ENCODE measurements at places on chromosomes 12 and 14.

DNA sequence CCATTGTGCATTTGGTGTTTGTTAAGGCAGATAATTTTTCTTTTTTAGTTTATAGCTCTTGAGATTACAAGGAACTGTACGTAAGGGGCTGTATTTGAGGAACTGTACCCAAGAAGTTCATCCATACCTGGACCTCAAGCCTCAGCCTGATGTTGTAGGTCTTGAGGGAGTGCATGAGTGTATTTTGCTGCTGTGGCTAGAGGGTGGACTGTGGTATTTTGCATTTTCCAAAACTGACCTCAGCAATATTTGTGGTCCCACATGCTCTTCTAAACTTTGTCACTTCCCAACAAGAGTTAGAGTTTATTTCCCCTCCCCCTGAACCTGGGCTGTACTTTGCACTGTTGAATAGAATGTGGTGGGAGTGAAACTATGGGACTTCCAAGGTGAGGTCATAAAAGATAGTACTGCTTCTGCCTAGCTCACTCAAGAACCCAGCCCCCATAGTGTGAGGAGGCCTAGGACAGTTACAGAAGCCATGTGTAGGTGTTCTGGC, 42.2 kb upstream of the FBXO33 start:
- DNase-seq = no peak

DNA sequence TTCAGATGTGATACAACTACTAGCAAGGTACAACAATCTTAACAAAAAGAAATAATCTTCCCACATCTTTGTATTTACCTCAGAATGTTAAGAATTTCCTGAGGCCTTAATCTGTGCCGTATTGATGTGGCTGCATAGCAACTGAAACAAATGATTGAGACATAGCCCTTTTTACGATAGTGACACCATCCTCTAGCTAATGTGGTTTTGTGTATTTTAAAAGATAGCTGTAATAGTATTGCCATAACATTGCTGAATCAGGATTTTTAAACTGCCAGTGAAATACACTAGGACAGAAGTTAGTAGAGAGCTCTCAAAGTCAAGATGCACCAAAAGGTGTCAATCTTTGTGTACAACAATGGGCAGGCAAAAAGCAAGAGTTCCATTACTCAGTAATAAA, 11.9 kb downstream of the NPAS3 start:
- no peak for DNase-seq

GRCh38 chr14:105863296-105864108, 337.1 kb downstream of the TMEM121 start:
- no peak for DNase-seq

GRCh38 chr14:52073251-52073650, 4.4 kb upstream of the NID2 start:
- no peak for DNase-seq

- DNase-seq = no peak
Measured at GRCh38 chr12:127726671-127727315, 540.2 kb upstream of the TMEM132C start.

GRCh38 chr12:83796531-83796930, 1109.8 kb downstream of the TMTC2 start:
- no peak for DNase-seq

DNA sequence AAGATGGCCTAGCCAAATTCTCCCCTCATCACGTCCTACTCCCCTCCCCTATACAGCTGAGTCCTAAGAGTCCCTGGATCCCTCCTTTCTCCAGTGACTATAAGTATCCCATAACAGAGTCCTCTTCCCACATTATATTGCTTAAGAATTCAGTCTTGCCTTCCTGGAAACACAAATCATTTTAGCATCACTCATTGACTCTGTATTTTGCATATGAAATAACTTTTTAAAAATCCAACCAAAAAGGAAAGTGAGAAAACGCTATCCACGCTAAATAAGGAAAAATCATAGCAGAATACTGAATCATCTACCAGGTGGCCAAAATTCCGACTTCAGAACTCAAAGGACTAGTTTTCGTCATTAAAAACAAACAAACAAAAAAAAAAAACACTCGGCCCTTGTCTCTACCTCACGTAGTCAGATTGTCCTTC, 130.2 kb downstream of the GCH1 start:
- no peak for DNase-seq

DNA sequence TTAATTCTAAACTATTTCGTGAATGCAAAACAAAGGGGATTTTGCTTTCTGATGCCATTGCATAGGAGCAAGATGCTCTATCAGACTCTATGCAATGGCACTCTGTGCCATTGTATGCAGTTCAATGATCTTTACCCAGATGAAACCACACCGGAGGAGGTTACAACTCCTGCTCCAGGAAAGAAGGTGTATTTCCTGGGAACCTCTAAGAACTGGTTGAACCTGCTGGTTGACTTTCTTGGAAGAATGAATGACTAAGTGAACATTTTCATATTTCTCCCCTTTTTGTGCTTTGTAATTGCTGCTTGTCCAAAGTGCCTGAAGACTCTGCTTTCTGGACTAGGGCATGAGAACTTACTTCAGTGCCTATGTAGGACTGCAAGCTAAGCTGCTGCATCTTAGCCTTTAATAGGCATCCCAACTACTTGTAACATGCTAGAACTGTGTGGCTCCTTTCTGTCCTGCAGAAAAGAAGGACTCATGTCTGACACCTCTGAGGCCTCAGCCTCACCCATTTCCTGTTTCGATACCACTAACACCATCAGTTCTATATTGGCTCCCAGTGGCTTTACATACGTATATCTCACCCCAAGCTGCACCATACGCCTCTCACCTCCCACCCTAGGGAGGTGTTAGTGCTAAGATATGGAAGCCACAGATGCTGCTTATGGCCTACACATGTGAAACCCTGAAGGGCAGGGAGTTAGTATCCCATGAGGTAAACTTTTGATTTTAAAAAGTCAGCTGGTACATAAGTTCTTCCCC, 193.5 kb upstream of the CNOT2 start:
- peak; percentile 41 for DNase-seq

DNA sequence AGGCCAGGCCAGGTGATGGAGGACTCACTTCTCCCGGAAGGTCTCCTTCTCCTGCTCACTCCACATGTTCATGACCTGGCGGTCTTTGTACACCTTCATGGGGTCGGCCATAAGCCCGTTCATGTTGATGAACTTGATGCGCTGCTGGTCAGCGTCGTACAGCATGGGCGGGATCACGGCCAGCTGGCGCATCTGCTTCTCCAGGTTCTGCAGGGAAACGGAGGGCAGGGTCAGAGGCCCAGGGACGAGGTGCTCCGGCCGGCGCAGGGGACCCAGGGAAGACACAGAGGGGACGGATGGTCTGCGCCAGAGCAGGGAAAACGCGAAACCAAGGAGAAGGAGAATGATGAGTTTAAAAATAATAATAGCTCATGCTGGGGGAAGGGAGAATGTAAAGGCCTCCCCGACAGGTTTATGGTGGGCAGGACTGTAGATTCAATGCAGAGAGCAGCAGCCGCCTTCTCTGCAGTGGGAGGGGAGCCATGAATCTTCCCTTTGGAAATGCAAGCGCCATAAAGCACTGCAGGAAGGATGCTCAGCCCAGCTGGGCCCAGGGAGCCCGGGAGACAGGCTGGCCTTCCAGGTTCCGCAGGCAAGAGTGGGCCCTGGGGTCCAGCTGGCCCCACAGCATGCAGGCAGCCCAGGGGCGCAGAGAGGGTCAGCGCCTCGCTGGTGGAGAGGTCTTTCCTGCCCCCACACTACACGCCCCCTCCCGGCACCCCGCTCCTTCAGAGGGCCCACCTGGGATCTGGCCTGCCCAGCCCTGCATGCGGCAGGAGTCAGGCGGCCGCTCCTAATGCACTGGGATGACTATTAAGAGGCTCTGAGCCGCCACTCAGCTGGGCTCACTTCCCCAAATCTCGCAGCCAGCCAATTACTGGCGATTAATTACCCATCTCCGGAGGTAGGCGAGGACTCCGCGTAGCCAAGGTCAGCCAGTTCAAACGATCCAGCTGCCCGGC, 132.0 kb downstream of the RFLNA start:
- DNase-seq = no peak

GRCh38 chr14:52119030-52119429, 50.2 kb upstream of the NID2 start:
- DNase-seq = no peak

GRCh38 chr12:53714004-53714403, 13.2 kb downstream of the CALCOCO1 start:
- DNase-seq = no peak

- DNase-seq = no peak
Measured at GRCh38 chr14:100010679-100011078, 54.5 kb upstream of the EVL start.

DNA sequence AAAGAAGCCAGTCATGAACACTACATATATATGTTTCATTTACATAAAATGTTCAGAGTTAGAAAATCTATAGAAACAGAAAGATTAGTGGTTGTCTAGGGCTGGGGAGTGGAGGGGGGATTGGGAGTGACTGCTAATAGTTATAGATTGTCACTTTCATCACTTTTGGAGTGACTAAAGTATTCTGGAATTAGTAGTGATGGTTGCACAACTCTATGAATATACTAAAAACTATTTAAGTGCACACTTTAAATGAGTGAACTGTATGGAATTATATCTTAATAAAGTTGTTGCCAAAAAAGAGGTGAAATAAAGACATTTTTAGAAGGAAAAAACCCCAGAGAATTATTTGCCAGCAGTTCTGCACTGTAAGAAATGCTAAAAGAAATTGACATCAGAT, 9.5 kb downstream of the CATSPERB start:
- DNase-seq = no peak

GRCh38 chr12:2686280-2686646, 108.5 kb upstream of the FKBP4 start:
- DNase-seq = no peak

DNA sequence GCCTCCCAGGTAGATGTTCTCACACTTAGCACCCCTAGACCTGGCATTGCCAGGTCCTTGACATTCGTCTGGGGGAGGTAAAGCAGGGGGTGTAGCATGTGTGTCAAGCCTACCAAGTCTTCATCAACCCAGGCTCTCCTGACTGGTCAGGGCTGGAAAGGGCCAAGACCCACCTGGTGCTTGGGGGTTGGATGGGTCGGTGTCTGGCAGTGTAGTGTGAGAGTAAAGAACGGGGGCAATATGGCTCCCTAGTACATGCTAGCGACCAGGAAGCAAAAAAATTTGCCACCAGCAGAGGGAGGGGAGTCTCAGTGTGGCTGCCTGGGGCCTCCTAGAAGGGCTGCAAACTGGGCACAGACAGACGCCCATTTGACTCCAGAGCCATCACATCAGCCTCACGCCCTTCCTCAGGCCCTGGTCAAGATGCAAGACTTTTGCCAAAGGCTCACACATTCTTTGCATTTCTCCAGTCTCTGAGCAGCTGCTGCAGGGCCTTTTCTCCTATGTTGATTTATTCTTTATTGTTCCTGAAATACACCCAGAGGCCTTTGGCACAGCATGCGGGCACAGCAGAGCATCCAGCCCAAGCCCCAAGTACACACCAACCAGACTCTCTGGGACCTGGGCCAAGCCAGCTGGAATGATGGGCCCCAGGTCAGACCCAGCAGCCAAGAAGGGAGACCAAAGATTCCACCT, 38.3 kb upstream of the PNMA1 start:
- no peak for DNase-seq

DNA sequence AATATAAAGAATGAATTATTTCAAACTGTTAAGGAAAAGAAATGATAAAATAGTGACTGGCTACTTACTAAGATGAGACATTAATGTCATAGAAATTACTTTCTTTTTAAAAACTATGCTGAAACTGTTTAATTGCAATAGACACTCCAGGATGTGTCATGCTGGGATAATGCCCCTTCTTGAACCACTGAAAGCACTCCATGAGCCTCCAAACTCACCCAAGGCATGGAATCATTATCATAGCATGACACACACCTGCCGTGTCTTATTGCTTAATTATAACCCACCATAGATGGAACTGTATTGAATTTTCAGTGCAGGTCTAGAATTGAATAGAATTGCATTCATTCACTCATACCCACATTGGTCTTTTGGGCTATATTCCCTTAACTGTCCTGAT, 4.3 kb downstream of the MBIP start:
- no peak for DNase-seq

DNA sequence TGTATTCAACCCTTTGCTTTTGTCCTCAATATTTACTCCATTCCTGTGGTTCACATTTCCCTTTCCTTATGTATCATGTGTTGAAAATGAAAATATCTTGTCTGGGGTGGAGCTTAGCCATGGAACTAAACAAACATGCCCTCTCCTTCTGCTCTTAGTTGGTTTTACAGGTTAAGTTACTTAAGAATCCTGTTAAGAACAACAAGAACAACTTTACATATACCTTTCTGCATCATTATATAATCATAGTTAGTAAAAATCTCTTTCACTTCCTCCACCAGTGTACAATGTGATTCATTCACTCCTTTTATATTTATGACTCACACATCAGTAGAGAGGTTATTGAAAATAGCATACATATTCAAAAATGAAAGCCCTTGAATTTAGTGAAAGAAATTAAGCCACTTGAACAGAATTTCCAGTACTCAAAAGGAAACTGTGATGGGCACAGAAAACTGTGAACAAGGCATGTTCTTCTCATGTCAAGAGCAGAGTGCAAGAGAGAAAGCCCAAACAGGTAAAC, 307.7 kb downstream of the CCDC91 start:
- DNase-seq = peak; percentile 66

- DNase-seq = no peak
Measured at GRCh38 chr12:13008741-13009380, 8.8 kb upstream of the HEBP1 start.

- DNase-seq = peak; percentile 16
Measured at GRCh38 chr12:119229837-119230236, 51.1 kb downstream of the HSPB8 start.

- DNase-seq = no peak
Measured at GRCh38 chr12:131034631-131035244, 81.0 kb downstream of the ADGRD1 start.

- DNase-seq = no peak
Measured at GRCh38 chr14:24900269-24901100, 149.5 kb downstream of the STXBP6 start.

Measured in activated CD4-positive, alpha-beta T cell treated with anti-CD3 and anti-CD28 coated beads, Interleukin-2, amount 50 U/mL, for 16 hours (primary cell).